ENCODE measurements at places on chromosomes 12 and 14.
A peak's percentile ranks its signal among the peaks of the same experiment; 100 is the strongest.

DNA sequence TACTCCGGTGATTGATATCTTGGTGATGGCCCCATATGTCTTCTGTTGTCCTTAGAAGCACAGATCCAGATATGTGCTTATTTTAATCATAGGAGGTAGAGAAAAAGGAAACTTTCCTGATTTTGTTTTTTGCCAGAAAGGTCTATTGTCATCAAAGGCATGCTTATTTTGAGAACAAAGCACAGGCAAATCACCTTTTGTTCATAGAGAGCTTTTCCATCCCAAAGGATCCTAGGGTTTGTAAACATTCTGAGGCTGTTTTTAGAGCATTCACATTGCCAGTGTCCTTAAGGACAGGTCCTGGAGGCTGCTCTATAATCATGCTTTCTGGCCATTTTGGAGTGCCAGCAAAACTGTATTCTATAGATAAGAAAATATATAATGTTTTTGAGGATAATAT lies 148.5 kb upstream of the SEL1L start:
- DNase-seq = no peak

GRCh38 chr14:31320216-31320615 lies 100.1 kb downstream of the HEATR5A start:
- no peak for DNase-seq

GRCh38 chr12:45270951-45271350 lies 55.1 kb downstream of the ANO6 start:
- no peak for DNase-seq

DNA sequence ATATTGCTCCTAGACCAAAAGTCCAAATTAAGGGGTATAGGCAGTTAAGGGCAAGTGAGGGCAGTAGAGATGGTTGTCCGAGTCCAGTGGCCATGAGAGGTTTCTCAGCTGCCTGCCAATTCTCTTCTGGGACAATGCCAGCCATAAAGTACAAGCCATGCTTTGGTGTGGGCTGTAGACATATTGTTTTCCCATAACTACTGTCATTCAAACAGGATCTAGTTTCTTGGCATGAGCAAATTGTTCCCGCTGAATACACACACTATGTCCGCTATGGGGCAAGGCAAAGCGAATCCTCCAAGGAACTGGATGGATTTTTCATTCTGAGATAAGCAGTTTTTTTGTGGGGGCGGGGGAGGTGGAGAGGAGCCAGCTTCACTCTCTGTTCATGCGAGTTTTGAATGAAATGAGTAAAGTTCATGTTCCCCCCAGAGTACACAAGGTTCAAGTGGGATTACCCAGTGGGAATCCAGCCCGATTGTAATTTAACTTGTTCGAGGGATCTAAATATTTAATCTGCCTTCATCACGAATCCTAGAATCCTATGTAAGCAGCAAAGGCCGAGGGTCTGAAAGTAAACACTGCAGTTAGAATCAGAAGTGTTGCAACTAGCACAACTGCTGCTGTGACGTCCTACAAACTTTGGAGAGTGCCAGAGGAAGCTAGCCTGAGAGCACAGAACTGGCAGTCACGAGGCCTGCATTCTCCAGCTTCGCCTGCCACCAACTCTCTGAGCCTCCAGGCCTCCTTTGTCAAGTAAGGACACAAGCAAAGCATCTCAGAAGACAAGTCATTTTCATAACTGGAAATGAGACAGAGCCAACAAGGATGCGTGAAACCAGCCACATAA lies 137.0 kb downstream of the CRADD start:
- peak; percentile 90 for DNase-seq

DNA sequence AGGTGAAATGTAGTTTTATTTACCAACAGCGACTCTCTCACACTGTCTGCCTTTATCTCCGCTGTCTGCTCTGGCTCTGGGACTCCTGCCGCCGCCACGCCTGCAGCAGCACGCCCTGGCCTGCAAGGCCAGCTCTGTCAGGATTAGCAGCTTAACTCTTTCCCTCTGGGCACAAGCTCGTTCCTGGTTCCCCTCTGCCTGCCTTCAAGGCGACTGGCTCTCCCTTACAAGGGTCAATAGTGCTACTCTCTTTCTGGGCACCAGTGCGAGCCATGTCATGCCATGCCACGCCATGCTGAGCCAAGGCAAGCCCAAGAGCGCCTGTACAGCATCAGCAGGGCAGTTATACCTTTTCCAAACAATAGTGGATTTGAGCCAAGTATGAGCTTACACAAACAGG lies 3.6 kb upstream of the CLEC2B start:
- peak; percentile 47 for DNase-seq

Measured in upper lobe of left lung (tissue), 6 donors.